ENCODE measurements at places on chromosomes 7 and 10.

GRCh38 chr10:22942437-22942836, 14.6 kb downstream of the ARMC3 start:
- no peak for DNase-seq

GRCh38 chr7:8353991-8354390, 79.4 kb upstream of the NXPH1 start:
- no peak for DNase-seq

DNA sequence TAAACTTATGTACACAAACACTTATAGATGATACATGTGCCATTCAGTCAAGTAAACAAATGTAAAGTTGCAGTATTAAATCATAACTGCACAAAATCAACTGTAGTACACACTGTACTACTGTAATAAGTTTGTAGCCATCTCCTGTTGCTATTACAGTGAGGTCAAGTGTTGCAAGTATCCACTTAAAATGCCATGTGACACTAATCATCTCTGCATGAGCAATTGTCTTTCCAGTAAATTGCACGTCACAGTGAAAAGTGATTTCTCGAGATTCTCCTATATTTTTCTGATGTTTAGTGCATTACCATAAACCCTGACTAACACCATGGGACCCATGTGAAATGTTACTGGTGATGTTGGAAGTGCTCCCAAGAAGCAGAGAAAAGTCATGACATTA, 293.3 kb upstream of the SP4 start:
- no peak for DNase-seq

DNA sequence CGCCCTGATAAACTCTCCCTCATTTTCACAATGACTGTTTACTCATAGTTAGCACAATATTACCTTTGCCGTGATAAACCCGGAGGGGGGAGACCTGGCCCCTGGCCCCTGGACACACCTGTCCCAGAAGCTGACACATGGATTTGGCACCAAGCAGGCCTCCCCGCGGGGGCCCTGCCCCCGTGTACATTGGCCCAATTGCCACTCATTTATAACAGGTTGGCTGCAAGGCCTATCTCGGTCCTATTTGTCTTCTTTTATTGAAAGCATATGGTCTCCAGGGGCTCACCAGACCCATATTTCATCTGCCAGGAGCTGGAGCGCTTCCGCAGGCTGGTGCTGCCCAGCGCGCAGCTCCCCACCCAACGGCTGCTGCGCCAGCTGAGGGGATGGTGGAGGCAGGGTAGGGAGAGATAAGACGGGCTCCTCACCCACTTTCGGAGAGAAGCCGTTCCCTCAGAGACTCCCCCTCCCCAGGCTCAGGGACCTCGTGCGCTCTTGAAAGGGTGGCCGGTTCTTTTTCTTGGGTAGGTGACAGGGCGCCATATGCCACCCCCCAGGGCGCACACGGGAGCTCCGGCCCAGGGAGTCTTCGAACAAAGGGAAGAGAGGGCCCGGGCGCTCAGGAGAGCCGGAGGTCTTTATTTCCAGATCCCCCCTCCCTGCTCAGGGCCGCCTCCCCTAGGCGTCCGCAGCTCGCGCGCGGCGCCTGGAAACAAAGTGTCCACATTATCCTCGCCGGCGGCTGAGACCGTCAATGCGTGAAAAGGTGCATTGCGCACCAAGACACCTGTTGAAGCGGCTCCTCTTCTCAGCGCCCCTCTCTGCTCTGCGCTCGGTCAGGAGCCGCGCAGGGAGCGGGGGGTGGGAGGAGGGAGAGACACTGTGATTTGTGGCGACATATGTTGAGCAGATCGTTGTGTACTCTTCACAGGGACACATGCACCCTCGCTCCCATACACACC, 4.3 kb upstream of the NEUROG3 start:
- no peak for DNase-seq

DNA sequence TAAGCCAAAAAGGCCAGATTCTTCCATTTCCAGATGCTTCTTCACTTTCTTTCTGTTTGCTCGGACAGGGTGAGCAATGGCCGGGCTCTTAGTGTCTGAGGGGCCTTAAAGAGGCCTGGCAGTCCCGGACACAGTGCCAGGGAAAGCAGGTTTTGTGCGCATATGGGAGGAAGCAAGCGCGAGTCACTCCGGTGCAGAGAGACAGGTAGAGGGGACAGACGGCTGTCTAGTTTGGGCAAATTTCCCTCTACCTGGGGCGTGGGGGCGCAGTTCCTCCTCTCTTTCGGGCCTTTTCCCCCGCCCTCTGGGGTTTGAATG, 4.7 kb downstream of the NEUROD6 start:
- DNase-seq = no peak
